ENCODE measurements at places on chromosomes 5 and 9. TPM values are rescaled to one million over a fixed set of nuclear protein-coding genes. Genes with fewer than 3 reads are reported as not detected.

Gene CAMK2A
- 0.34 TPM for total RNA-seq

Gene IL5
- total RNA-seq: not detected

Gene LRSAM1
- 10.3 TPM for total RNA-seq

Gene ALAD
- total RNA-seq: 2.4 TPM

Gene ADRA1B
- not detected for total RNA-seq

Gene ARSI
- total RNA-seq: 37.1 TPM
